ENCODE measurements at places on chromosomes 3 and 15. TPM values are rescaled to one million over a fixed set of nuclear protein-coding genes. Genes with fewer than 3 reads are reported as not detected.

- DNase-seq: no peak
- H3K4me3 ChIP-seq: no peak overlapping the region
- H3K27me3 ChIP-seq: no peaks in the 10 kb centered on the region
- H3K4me1 ChIP-seq: no peaks in the 10 kb centered on the region
Observed at GRCh38 chr3:77404871-77405270, 365.0 kb downstream of the ROBO2 start.

DNA sequence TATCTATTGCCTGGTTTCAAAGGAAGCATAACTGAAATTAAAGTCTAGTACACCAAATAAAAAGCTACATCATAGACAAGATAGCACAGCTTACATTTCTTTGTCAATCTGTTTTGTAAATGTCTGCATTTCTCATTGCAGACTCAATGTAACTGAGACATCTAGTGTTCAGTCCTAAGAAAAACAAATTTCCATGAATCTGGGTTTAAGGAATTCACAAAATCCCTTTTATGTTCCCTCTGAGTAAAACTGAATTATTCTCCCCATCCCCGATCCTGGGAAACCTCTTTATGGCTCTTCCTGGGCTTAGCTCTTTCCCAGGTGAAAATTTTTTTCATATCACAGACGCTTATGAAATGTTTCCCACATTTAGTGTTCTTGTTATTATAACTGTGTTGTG is 21.6 kb upstream of the RASA2 start:
- peaks cover 3% of the 10 kb centered on the region for H3K36me3 ChIP-seq
- peaks cover 4% of the 10 kb centered on the region for H3K27me3 ChIP-seq
- no peak for DNase-seq
- no peak overlapping the region for H3K4me3 ChIP-seq
- H3K27ac ChIP-seq: no peak overlapping the region

The PP2D1 gene
- total RNA-seq: not detected

The TRH gene
- not detected for total RNA-seq

DNA sequence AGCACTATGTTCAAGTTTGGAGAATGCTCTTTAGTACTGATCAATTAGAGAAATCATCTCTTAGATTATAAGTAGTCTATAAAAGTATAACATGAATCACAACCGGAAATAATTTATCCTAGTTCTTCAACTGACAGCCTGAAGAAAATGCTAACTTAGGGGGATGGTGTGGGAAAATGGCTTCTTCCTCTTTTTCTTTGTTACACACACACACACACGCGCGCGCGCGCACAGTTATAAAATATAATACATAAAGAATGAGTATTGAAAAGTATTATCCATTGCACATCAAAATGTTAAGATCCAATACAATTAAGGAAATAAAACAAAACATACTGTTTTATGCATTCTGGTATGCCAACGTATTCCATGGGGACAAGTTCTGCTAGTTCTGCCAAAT is 11.2 kb upstream of the GTF2A2 start:
- no peak overlapping the region for H3K4me3 ChIP-seq
- peaks cover 2% of the 10 kb centered on the region for H3K4me1 ChIP-seq
- H3K27ac ChIP-seq: no peak overlapping the region
- DNase-seq: no peak

The FAM107A gene
- total RNA-seq: not detected
